ENCODE measurements at places on chromosomes 1 and 21.
A peak's percentile ranks its signal among the peaks of the same experiment; 100 is the strongest.

- peak; percentile 74 for DNase-seq
Measured at GRCh38 chr1:244053831-244054230, 2.7 kb downstream of the ZBTB18 start.

GRCh38 chr1:22832414-22832786 lies 121.8 kb downstream of the EPHB2 start:
- no peak for DNase-seq

GRCh38 chr21:29904359-29905282 lies 35.2 kb downstream of the GRIK1 start:
- no peak for DNase-seq

- DNase-seq = no peak
Measured at GRCh38 chr1:172970186-172970585, 80.6 kb downstream of the TNFSF18 start.

DNA sequence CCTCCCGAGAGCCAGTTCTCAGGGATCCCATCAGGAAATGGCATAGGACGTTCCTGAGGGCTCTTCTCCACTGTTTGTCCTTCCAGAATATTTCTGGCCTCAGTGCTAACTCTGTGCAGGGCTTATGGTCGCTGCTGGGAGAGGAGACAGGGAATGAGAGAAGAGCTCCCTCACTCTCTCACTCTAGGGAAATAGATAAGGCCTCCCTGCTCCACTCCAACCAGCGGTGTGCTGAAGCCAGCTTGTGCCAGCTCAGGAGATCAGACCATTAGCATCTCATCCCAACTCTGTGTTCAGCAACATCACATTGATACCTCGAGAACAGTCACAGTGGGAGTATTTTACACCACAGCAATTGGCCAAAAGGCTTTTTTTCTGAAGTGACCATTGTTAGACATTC lies 49.2 kb upstream of the ZC3H12A start:
- no peak for DNase-seq

DNA sequence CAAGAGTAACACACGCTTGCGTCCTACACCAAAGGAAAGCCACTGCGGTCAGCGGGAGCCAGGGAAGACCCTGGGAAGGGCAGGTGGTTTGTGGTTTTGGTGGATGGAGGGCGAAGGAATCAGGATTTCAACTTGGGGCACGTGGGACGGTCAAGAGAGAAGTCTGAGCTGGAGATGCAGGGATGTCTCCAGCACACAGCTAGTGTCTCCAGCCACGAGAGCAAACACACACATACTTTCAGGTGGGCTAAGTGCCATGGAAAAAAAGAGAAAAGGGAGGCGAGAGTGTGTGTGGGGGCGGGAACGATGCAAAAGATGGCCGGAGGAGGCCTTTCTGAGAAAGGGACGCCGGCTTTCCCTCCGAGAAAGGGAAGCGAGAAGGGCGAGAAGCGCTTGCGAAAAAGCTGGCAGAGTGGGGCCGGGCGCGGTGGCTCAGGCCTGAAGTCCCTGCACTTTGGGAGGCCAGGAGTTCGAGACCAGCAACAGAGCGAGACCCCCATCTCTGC lies 1.4 kb upstream of the SRRM1 start:
- no peak for DNase-seq

DNA sequence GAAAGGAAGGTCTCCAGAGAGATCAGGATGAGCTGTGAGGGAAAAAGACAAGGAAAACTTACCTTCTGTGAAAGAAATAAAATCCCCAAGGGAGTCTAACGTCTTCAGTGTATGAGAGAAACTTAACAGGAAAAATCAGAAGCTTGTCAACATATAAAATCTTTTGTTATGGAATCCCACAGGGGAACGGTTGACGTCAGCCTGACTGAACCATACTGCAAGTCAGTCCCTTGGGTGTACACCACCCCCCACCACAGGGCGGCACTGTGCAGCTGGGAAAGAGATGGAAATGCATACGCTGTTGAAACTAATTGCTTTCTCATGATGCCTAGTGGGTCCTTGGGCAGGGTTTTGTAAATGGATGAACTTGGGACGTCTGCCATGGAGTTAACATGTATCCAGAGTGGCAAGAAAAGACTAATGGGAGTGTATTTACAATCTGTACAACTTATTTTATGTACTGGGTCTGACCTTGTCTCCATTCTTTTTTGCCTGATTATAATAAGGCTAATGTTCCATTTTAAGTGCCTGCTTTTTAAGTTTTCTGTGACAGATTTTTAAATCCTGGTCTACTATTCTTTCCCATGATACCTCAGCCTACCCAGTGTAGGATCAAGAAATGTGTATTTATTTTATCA lies 22.7 kb downstream of the UTP25 start:
- DNase-seq = peak; percentile 79

- DNase-seq = peak; percentile 87
Measured at GRCh38 chr1:152479792-152480595, 30.6 kb upstream of the LCE5A start.

- DNase-seq = peak; percentile 21
Measured at GRCh38 chr1:214823311-214824117, 220.5 kb downstream of the CENPF start.

DNA sequence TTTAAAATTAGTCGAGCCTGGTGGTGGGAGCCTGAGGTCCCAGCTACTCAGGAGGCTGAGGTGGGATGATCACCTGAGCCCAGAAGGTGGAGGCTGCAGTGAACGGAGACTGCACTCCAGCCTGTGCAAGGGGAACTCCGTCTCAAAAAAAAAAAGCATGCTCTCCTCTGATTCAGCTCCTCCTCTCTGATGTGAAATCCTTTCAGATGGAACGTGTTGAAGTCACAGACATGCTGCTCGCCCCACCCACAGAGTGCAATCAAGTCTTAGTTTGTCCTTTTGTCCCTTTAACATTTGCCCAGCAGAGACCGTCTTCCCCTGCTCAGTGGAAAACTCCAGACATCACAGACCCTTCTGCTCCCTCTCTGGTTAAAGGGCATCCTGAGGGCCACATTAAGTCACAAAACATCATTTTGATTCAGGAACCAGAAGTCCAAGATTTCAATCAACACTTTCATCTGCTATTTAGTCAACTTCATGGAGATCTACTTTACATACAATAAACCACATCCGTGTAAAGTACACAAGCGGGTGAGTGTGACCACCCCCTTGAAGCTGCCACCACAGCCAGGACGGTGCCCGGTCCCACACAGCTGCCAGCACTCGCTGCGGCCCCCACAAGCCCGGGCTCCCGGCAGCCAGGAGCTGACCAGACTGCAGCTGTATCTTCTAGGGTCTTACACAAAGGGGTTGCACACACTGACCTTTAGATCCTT lies 18.9 kb upstream of the RNF223 start:
- no peak for DNase-seq

GRCh38 chr1:114338191-114338890 lies 172.7 kb downstream of the TRIM33 start:
- DNase-seq = no peak

- DNase-seq = no peak
Measured at GRCh38 chr1:84963021-84963420, 33.9 kb downstream of the MCOLN2 start.
